ENCODE measurements at places on chromosomes 11 and 22.

GRCh38 chr11:33291004-33291777 lies 34.0 kb downstream of the HIPK3 start:
- no peak for DNase-seq

DNA sequence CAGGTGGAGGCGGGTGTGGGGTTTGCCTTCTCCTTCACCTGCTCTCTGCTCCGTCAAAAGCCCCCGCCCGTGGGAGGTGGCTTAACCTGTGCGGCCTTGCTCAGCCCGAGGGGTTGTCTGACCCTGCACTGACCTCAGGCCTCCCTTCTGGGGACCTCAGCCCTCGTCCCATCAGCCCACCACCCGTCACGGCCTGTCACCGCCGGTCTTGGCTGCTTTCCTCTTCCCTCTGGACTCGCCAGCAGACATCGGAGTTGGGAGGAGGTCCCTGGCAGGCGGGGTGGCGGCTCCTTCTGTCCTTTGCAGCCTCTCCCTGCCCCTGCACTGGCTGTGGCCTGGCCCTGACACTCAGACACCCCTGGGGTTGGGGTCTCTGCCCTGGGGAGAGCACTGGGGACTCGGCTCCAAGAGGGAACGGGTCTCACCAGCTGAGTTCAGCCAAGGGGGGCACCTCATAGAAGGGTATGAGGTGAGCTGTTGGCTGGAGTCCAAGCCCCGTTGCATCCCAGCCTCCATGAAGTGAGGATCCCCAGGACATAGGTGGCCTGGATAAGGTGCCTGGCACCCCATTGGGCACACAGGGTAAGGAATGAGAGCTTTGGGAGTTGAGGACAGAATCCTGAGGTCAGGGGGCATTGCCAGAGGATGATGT lies 999.6 kb downstream of the BRD1 start:
- no peak for DNase-seq

GRCh38 chr11:126898802-126899201 lies 101.8 kb downstream of the KIRREL3 start:
- DNase-seq, result no peak

GRCh38 chr11:8040261-8040920 lies 40.6 kb upstream of the TUB start:
- no peak for DNase-seq

- no peak for DNase-seq
Measured at GRCh38 chr22:29342577-29343312, 27.2 kb upstream of the RASL10A start.

Data from fibroblast of skin of left biceps (primary cell).